ENCODE measurements at places on chromosomes 6 and 20.

DNA sequence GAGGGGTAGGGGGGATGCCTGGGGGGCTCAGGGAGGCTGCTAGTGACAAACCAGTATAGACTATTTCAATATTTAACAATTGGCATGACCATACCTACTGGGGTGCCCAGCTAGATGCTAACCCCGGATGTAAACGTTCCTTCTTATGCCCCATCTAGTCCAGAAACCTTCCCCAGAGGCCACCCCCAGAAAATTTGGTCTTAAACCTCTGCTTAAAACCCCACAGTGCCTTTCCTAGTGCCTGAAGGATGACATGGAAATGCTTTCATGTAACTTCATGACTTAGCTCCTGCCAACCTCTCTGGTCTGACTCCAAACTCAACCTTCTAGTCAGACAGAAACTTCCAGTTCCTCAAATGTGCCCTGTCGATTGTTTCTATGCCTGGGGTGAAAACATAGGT is 52.0 kb downstream of the JPH2 start:
- no peak for DNase-seq

GRCh38 chr6:108543175-108543940 is 17.4 kb upstream of the FOXO3 start:
- DNase-seq, result no peak

GRCh38 chr20:4509825-4510522 is 211.7 kb upstream of the PRND start:
- DNase-seq, result no peak

DNA sequence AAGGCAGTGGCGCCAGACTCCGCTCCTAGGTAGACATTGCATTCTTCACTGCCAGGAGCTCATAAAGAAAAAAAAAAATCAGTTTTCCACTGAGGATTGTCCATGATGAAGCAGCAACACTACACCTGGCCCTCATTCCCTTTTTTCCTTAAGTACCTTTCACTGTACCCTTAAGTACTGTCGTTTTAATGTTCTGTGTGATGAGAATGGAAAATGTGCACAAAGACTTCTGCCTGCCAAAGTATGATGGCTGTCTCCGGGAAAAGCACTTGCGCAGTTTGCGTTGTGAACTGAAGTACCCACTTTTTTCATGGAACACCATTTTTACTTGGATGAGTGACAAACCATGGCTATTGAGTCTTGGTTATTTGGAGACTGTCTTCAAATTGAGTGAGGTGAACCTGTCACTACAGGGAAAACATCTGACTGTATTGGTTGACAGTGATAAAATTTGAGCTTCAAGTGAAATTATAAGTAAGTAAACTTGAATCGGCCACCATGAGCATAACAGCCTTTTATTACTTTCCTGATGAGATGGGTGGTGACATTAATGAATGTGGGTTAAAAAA is 104.8 kb downstream of the NCOA3 start:
- DNase-seq, result no peak

DNA sequence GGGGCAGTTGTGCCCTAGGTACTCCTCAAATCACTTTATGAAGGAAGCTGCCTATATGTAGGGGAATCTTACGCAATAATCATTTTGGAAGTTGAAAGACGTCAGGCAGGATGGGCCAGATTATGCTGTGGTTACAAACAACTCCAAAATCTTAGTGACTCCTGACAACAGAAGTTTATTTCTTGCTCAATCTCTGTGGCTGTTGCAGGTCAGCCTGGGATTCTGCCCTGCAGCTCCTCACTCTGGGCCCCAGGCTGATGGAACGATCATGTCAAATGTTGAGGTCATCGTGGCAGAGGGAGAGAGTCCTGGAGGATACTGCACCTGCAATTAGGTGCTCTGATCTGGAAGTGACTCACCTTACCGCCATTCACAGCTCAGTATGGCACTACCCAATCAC is 88.4 kb downstream of the ZDHHC14 start:
- no peak for DNase-seq

DNA sequence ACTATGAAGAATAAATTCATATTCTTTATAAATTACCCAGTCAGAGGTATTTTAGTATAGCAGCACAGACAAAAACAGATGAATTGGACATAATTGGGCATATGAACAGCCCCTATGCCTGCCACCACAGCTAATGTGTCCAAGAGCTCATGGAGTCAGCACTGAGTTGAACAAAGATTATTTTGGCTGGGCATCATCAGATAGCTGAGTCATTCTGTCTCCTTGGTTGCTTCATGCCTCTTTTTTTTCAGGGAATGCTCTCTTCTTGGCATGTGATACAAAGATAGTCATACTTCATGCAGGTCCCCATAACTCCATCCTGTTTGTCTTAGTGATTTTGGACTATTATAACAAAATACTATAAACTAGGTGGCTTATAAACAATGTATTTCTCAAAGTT is 275.6 kb downstream of the TENT5A start:
- no peak for DNase-seq
